ENCODE measurements at places on chromosomes 7 and 10. TPM values are rescaled to one million over a fixed set of nuclear protein-coding genes. Genes with fewer than 3 reads are reported as not detected.

Gene GTF2IRD2
- 17.0 TPM for total RNA-seq

Gene PAPSS2
- 81.8 TPM for total RNA-seq

Gene HOXA10
- total RNA-seq = 43.1 TPM

Gene SORCS1
- not detected for total RNA-seq

Gene GALNT17
- total RNA-seq = 0.36 TPM

Gene ANKRD2
- 0.72 TPM for total RNA-seq

Gene LRRC17
- total RNA-seq = 12.3 TPM

Gene GDF2
- not detected for total RNA-seq

Gene NXPH1
- not detected for total RNA-seq

Gene OR2A7
- 1.1 TPM for total RNA-seq

Gene CAMK2G
- 22.4 TPM for total RNA-seq

Gene MYO1G
- total RNA-seq = 0.29 TPM

Gene POLR2J3
- total RNA-seq = 23.9 TPM

Gene PAX4
- total RNA-seq = not detected

Gene DDC
- total RNA-seq = not detected

Gene LRRD1
- 0.29 TPM for total RNA-seq

Gene C10orf62
- 0.36 TPM for total RNA-seq

Gene MKI67
- 2.5 TPM for total RNA-seq

Measured in osteoblast (primary cell).